BE2C (cell line): ENCODE measurements at places on chromosomes 3 and 15.

GRCh38 chr15:56988219-56988618 lies 69.8 kb downstream of the TCF12 start:
- DNase-seq, result no peak

GRCh38 chr3:149462581-149463011 lies 11.9 kb upstream of the TM4SF4 start:
- no peak for DNase-seq

GRCh38 chr3:179809639-179810038 lies 156.8 kb downstream of the USP13 start:
- DNase-seq, result no peak

GRCh38 chr15:67897646-67898339 lies 57.9 kb upstream of the RNU6-1 start:
- DNase-seq, result no peak

DNA sequence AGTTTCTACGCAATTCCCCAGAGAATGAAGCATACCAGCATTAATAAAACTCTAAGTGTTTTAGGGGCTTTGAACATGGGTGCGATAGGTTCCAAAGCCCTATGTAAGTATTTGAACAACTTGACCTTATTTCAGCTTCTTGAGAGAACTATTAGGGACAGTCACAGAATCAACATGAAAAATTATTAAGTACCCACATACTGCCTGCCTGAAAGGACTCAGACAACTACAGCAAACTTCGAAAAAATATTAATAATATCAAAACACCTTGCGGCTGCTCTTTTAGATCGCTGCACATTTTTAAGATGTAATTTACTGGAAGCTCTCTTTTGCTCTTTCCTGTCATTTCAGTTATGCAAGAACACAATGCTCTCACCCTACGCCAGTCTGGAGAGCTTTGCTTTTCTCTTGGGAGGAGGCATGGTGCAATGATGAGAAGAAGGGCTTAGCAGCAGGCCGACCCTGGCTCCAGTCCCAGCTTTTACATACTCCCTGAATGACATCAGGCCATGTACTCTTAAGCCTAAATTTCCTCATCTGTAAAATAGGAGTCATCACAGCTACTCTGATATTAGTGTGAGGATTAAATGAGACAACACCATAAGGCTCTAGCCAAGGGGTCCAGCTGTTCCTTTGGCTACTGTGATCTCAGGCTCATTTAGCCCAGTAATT lies 640.7 kb downstream of the FHIT start:
- no peak for DNase-seq

DNA sequence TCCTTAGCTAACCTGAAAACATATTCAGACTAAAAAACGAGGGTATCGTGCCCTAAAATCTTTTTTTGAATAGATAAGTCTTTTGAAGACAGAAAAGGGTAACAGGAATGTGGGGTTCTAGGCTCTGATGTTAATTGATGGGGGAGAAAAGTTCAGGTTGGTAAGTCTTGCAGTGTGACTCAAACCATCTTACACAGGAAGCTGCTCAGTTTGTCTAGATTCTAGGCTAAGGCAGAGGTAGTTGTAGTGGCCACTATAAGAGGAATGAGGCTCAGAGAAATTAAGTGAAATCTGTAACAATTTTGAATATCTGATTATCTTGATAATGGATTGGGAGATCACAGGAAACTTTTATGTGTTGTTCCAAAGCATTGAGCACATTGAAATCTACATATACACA lies 267.9 kb downstream of the PDCD6IP start:
- no peak for DNase-seq

GRCh38 chr15:88624156-88624970 lies 3.2 kb downstream of the AEN start:
- DNase-seq, result no peak
